Epithelial cell of alveolus of lung (primary cell): ENCODE measurements at places on chromosomes 1 and 21. TPM values are rescaled to one million over a fixed set of nuclear protein-coding genes. Genes with fewer than 3 reads are reported as not detected.

The IFI44L gene
- 0.48 and 7.4 TPM in 2 replicates for total RNA-seq

The GOLT1A gene
- total RNA-seq, result 0.26 TPM in 1 of 2 replicates, not detected in the other

The XCL1 gene
- not detected in 2 replicates for total RNA-seq

The RBM34 gene
- 45.4 and 47.5 TPM in 2 replicates for total RNA-seq

The S100A9 gene
- total RNA-seq, result not detected in 2 replicates

The CD1E gene
- total RNA-seq, result not detected in 2 replicates

The C8B gene
- total RNA-seq, result not detected in 2 replicates

The MYOG gene
- 22.8 TPM in 1 of 2 replicates, not detected in the other for total RNA-seq

The INAVA gene
- total RNA-seq, result 3.0 and 5.7 TPM in 2 replicates

The RHEX gene
- not detected in 2 replicates for total RNA-seq

The ILDR2 gene
- under 0.01 TPM in 1 of 2 replicates, not detected in the other for total RNA-seq

The TMEM125 gene
- 0.13 TPM in 1 of 2 replicates, not detected in the other for total RNA-seq

The GNAT2 gene
- 0.32 TPM in 1 of 2 replicates, not detected in the other for total RNA-seq

The TPR gene
- 32.3 and 38.5 TPM in 2 replicates for total RNA-seq

The KRTAP19-1 gene
- not detected in 2 replicates for total RNA-seq

The CR1 gene
- total RNA-seq, result not detected in 2 replicates

The PERM1 gene
- total RNA-seq, result not detected in 2 replicates
